T-helper 1 cell (primary cell): ENCODE measurements at places on chromosomes 5 and 9.
A peak's percentile ranks its signal among the peaks of the same experiment; 100 is the strongest.

- DNase-seq: no peak
These were observed 731 bp downstream of the PRR16 start for GRCh38 chr5:120464627-120465435.

GRCh38 chr9:69020301-69021145 lies 6.6 kb upstream of the PRKACG start:
- no peak for DNase-seq

DNA sequence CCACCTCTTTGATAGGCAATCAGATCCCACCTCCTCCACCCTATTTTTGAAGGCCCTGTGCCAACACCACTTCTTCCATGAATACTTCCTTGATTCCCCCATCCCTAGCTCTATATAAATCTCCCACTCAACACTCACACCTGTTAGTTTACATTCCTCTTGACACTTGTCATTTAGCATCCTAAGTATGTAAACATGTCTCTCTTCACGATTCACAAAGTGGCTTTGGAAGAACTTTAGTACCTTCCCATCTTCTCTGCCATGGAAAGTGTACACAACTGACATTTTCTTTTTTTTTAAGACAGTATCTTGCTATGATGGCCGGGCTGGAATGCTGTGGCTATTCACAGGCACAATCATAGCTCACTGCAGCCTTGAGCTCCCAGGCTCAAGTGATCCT lies 1.5 kb upstream of the FXN start:
- no peak for DNase-seq

DNA sequence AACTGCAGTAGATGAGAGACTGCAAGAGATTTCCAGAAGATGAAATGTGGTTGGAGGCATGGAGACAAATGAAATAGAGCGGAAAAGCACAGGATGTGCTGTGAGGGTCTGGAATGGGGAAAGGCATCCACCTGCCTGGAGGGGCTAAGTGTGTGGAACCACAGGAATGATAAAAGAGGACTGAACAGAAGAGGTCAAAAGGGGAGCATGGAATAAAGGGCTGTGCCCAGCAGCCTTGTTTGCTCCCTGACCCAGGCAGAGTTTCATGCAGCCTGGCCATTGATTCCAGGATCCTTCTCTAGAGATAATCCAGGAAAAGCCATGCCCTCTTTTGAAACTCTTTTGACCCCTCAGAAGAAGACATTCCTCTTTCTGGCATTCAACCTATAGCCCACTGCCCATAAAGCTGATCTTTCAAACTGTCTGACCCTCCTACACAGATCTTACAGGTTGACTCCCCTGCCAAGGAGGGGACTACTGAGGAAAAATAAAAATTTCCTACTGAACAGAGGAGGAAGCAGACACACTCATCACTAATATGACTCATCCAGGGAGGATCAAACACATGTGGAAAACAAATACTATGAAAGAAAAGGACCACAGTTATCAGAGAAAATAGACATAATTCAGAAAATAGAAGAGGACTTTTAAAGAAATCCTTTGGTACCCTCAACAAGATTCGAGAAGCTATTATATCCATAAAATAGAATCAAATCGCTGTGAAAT lies 273.5 kb upstream of the PCSK5 start:
- no peak for DNase-seq

DNA sequence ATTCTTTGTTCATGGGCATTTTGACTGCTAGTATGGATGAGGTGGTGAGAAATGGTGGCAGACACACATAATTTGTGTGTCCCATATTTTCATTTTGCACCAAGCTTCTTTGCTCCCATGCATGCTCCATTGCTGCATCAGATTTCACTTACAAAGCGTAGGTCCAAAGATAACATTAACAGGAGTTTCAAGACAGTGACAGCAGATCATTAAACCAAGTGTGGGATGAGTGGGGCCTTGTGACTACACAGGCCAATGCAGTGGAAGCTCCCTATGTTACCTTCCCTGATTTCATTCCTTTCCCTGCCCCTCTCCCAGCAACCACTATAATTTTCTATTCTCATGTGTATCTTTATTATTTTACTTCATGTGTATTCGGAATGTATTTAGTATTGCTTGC lies 142.0 kb downstream of the AOPEP start:
- no peak for DNase-seq

DNA sequence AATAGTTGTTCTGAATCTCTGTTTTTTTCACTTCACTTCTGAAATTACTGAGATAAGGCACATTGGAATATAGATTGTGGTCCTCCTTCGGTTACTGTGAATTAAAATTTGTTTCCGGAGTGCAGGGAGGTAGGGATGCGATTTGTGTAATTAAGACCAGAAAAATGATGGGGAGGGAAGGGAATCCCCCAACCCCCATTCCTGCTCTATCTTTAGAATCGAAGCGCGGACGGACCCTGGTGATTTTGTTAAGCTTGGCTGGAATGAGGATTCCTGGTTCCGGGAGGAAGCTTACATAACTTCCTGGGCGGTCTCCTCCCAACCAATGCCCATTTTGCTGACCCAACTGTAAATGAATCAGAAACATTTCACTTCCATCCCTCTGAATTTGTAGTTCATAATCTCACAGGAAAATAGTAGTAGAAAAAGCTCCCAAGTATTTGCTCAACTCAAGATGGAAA lies 220.1 kb upstream of the MSX2 start:
- DNase-seq: no peak

- DNase-seq: no peak
These were observed 50.5 kb downstream of the SH3TC2 start for GRCh38 chr5:149012350-149012749.

DNA sequence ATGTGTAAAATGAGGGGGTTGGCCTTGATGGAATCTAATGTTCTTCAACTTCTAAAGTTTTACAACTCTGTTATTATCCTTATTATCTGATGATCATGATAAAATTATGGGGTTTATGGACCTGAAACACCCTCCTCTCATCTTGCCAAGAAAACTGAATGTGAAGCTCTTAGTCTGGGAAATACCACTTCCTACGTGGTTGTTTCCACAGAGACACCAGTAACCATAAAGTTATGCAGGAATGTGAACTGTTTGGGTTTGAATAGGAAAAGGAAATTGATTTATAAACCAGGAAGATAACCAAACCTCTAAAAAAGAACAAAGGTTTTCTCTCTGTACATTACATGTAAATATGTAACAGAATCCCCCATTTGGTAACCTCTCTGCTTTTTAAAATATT lies 28.3 kb upstream of the RAI14 start:
- no peak for DNase-seq

DNA sequence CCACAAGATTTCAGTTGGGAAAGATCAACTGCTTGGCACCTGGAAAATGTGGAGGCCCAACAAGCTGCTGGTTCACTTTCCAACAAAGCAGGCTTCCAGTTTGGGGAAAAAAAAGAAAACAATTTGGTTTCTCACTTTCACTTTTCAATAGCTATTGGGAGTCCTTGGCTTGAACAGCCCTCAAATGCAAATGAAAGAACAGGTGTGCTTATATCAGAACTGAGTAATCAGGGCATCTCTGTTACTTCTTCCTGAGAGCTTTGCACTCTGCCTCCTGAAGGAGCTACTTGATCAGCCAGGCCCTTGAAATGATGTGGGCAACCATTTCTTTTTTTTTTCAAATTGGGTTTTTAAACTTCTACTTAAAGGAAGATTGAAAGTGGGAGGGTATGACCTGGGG lies 73.5 kb downstream of the MFAP3 start:
- DNase-seq: no peak

- no peak for DNase-seq
These were observed 197.4 kb downstream of the WDR70 start for GRCh38 chr5:37576552-37576951.

GRCh38 chr5:136166909-136167308 lies 26.1 kb downstream of the SMIM32 start:
- no peak for DNase-seq

GRCh38 chr5:6118691-6119090 lies 259.7 kb downstream of the MED10 start:
- no peak for DNase-seq

DNA sequence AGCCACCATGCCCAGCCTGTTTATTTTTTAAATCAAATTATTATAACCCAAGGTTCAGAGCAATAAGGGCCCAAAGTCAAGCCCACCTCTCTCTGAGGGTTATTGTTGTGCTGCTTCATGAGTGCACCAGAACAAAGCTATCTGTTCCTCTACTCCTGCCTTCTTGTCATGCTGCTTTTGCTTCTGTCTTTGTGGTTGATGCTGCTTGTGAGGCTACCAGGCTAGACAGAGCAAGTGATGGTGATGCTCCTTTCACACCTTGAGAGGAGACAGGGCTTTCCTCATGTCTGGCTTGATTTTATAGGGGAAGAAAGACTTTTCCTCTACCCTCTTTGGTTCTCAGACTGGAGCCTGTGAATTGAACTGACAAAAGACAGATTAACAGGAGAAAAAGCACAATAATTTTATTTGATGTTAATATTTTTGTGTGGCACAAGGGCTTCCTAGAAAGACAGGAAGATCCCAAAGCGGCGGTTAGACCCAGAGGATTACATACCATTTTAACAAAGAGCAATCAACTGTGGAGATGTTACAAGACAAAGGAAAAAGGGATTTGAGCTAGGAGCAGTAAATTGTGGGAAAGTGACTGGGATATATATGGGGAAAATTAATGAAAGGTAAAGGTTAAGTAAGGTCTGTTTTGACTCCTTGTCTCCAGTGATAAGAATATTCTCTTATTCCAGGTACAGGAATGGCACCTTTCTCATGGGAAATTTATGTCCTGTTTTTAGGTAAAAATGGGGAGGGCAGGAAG lies 4.4 kb upstream of the CD180 start:
- DNase-seq: no peak

GRCh38 chr5:130251931-130252330 lies 347.7 kb downstream of the CHSY3 start:
- no peak for DNase-seq

GRCh38 chr5:15500325-15501001 lies 483 bp downstream of the FBXL7 start:
- no peak for DNase-seq

DNA sequence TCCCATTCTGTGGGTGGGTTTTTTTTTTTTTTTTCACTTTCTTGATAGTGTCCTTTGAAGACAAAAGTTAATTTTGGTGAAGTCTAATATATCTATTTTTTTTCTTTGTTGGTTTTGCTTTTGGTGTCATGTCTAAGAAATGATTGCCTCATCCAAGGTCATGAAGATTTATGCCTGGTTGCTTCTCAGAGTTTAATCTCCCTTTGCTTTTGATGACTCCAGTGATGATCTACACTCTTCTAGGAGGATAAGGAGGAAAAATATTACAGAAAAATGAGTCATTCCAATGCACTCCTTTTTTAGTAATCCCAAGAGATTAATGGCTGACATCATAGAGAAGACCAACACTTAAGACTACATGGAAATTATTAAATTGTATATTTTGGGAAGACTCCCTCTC lies 79.7 kb upstream of the ICE1 start:
- no peak for DNase-seq

DNA sequence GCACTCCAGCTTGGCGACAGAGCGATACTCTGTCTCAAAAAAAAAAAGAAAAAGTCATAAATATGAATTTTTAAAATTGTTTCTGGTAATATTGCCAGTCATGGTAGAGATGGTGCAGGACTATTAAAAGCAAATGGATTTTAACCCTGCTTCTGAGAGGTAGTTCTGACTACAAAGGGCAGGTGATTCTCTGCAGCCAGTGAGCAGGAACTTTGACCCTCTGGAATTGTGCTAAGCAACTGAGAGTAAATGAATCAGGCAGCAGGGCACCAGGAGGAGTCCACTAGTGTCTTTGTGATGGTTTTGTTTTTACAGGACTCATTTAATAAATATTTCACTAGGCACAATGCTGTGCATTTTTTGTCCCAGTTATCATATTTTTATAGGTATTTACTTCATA lies 781.2 kb downstream of the TLE4 start:
- DNase-seq: no peak

DNA sequence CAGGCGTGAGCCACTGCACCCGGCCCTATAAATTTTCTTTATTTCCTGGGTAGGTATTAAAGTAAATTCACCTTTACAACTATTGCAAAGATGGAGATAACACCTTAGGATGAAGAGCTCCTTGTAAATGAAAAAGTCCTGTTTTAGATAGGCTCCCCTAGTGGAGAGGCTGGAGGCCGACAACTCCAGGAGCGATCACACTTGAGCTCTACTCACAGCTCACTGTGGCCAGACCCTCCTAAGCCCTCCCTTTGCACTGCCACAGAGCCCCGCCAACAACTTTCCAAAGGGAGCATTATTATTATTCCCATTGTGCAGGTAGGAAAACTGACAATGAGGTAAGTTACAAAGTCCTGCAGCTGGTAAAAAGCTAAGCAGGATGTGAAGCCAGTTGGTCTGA lies 139.1 kb upstream of the ERCC6L2 start:
- DNase-seq: no peak

- peak; percentile 70 for DNase-seq
These were observed 32.1 kb upstream of the SPRY4 start for GRCh38 chr5:142356716-142357468.

GRCh38 chr5:125269926-125270325 lies 523.5 kb upstream of the ZNF608 start:
- DNase-seq: no peak

DNA sequence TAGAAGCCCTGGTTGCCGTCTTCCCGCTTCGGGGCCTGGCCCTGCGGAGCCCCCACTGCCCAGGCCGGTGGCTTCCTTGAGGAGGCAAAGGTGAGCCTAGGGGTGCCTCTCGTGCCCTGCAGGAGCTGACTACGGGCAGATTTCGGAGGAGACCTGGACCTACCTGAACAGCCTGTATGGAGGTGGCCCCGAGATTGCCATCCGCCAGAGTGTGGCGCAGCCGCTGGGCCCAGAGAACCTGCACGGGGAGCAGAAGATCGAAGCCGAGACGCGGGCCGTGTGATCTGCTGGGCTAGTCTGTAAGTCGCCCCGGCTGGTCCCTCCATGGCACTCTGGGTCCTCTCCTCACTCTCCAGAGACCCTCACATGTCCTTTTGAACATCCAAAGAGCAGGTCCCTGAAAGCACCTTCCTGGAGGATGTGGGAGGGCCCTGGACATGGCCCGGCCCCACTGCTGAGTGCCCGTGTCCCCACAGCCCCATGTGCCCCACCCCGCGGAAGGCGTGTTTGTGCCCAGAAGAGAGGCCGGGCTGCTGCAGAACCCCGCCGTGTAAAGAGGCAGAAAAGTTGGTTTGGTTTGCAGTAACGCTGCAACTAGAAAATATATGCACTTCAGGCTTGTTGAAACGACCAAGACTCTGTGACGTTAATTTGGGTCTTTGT lies 44.9 kb downstream of the USP20 start:
- DNase-seq: no peak

- no peak for DNase-seq
These were observed 68.8 kb downstream of the SLC44A1 start for GRCh38 chr9:105313238-105313637.

DNA sequence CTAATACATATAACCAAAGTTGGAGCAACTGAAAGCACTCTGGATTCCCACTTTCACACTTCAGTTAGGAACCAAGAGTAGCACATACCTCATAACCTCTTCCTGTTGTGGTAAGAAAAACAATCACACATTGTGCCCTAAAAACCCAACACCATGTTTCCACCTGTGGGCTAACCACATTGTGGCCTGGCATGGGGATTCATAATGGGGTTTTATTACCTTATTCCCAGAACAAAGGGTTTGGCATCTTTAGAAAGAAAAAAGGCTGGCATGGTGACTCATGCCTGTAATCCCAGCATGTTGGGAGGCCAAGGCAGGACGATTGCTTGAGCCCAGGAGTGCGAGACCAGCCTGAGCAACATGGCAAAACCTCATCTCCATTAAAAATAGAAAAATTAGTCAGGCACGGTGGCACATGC lies 60.6 kb downstream of the HSD17B3 start:
- DNase-seq: no peak
